ENCODE measurements at places on chromosomes 1 and 21. TPM values are rescaled to one million over a fixed set of nuclear protein-coding genes. Genes with fewer than 3 reads are reported as not detected.

Gene USH2A
- under 0.01 TPM for total RNA-seq

Gene FMO2
- 125 TPM for total RNA-seq

Gene YY1AP1
- 53.9 TPM for total RNA-seq

Gene KRTAP19-1
- not detected for total RNA-seq

Gene TFF1
- total RNA-seq: not detected
